ENCODE measurements at places on chromosomes 1 and 21.

- DNase-seq: no peak
Measured at GRCh38 chr1:229786974-229787610, 161.0 kb downstream of the URB2 start.

GRCh38 chr1:101451888-101452287 lies 215.1 kb downstream of the S1PR1 start:
- DNase-seq: no peak

DNA sequence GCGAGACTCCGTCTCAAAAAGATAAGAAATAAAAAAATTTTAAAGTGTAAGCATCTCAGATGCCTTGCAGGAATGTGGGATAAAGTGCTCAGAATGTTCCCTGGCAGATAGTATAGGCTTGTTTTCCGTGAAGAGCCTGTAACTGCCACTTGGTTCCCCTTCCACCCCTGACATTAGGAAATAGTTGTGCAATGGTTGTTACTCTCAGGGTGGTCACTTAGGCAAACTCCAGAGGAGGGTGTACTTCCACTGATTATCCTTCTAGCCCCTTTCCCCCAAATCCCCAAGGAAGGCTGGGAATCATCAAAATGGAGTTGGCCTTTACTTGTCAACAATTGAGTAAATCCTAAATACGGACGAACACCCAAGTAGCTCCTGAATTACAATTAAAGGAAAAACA lies 10.4 kb downstream of the RPL11 start:
- no peak for DNase-seq

- no peak for DNase-seq
Measured at GRCh38 chr21:42775123-42775522, 104.2 kb downstream of the WDR4 start.

GRCh38 chr1:57826535-57826934 lies 402.7 kb upstream of the DAB1 start:
- no peak for DNase-seq

All from SHP77 treated with DMSO at 0.1 percent for 48 hours (cell line).